ENCODE measurements at places on chromosomes 13 and 19. TPM values are rescaled to one million over a fixed set of nuclear protein-coding genes. Genes with fewer than 3 reads are reported as not detected.

DNA sequence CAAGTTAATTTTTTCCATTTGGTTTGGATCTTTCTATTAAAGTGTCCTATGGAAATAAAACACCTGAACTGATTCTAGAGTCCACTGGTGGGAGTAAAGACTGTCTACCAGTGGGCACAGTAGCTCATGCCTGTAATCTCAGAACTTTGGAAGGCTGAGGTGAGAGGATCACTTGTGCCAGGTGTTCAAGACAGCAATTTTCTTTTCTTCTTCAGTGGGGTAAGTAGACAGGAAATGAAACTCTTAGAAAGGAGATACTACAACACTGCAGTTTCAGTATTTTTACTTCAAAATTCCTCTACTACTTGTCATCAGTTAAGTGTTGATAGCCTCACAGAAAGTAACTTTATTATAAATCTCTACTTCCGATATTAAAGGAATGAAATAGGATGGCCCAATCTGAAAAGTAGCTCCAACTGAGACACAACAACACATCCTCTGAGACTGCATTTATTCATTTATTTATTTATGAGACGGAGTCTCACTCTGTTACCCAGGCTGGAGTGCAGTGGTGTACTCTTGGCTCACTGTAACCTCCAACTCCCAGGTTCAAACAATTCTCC lies 26.3 kb downstream of the DNMT1 start:
- no peak for DNase-seq

DNA sequence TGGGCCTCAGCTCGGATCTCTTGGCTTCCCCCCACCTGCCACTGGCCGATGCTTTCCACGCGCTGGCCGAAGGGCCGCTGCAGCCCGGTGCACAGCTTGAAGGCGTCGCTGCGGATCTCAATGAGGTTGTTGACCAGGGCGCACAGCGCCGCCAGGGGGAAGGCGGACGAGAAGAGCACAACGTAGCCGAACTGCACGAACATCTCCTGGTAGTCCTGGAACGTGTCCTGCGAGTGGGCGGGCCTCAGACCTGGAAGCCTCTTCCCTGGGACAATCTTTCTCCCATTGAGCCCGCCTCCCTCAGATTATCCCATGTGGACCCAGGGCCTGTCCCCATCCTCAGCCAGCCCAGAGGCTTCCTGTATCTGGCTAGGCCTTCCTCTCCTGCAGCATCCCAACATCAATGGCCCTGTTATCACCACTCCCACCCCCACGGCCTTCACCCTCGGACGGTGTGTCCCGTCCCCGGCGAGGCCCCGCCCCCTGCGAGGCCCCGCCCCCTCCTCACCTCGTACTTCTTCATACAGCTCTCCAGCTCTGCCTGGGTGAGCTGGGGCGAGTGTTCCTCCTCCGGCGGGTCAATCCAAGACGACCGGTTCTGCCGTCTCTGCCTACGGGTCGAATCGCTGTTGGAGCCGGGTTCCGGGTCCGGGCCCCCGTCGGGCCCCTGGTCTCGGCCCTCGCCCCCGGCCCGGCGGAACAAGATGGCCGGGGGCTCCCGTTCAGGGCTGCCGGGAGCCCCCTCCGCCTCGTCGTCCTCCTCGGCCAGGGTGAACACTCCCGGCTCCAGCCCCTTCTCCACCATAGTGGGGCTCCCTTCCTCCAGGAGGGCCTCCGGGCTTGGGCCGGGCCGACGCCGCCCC lies 6.8 kb downstream of the ANO8 start:
- DNase-seq, result peak; percentile 61

- DNase-seq, result no peak
Measured at GRCh38 chr19:43684326-43684725, 14.4 kb upstream of the PLAUR start.

GRCh38 chr13:18998389-18998788 lies 183.2 kb downstream of the TUBA3C start:
- no peak for DNase-seq

- DNase-seq, result no peak
Measured at GRCh38 chr19:55495646-55496349, 7.6 kb downstream of the SSC5D start.

- DNase-seq, result no peak
Measured at GRCh38 chr13:95258619-95259194, 42.5 kb downstream of the ABCC4 start.

DNA sequence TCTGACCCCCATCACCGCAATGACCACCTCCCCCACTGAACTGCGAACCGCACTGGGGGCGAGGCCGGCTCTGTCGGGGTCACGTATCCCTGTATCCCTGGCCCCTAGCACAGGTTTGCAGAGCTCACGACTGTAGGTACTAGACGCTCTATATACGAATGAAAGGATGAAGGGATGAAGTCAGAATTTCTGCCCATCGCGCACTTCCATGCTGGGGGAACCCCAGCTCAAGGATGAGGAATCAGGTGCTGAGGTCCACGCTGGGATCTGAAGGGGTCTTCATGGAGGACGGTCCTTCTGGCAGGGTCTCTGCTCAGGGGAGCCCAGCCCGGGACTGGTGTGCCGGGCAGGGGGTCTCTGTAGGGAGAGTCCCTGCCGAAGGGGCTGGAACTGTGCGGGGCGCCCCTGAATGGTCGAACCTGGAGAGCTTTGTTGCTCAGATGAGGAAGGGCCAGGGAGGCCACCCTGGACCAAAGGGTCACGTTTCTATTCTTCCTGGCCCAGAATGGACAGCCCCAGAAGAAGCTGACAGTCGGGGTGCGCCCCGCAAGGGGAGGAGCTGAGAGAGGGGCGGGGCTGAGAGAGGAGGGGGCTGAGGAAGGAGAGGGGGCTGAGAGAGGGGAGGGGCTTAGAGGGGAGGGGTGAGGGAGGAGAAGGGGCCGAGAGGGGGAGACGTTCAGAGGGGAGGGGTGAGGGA lies 37.9 kb upstream of the SEMA6B start:
- no peak for DNase-seq

DNA sequence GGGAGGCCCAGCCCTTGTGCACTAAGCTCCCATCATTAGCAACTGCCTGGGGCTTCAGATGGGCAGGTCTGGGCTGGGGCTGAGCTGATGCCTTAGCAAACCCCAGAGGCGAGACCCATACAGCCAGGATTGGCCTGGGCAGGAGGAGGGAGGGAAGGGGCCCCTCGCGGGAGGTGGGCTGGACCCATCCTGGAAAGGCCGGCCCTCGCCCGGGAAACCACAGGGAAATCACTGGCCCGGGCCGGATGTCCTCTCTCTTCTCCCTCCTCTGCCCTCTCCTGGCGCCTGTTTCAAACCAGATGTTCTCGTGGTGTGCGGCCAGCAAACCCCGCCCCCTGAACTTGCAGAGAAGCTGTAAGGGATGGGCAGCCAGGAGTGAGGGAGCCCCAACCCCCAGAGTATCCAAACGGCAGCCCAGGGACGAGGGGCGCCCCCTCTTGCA lies 43.1 kb downstream of the TMEM255B start:
- no peak for DNase-seq

DNA sequence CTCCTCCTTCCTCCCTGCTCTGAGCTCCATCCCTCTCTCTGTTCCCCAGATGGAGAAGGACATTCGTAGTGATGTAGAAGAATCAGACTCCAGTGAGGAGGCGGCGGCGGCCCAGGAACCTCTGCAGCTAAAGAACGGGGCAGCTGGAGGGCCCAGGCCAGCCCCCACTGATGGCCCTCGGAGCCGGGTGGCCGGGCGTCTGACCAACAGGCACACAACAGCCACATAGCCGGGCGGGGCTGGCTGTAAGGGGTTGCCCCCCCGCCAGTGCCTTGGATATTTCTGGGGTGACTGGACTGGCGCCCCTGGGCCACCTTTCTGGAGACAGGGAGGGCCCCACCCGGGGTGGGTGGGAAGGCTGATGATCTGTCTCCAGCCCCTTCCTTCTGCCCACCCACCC lies 46.3 kb downstream of the CD320 start:
- no peak for DNase-seq

- DNase-seq, result no peak
Measured at GRCh38 chr19:5238700-5239099, 101.9 kb downstream of the PTPRS start.

- no peak for DNase-seq
Measured at GRCh38 chr13:41386211-41386610, 71.1 kb upstream of the RGCC start.

DNA sequence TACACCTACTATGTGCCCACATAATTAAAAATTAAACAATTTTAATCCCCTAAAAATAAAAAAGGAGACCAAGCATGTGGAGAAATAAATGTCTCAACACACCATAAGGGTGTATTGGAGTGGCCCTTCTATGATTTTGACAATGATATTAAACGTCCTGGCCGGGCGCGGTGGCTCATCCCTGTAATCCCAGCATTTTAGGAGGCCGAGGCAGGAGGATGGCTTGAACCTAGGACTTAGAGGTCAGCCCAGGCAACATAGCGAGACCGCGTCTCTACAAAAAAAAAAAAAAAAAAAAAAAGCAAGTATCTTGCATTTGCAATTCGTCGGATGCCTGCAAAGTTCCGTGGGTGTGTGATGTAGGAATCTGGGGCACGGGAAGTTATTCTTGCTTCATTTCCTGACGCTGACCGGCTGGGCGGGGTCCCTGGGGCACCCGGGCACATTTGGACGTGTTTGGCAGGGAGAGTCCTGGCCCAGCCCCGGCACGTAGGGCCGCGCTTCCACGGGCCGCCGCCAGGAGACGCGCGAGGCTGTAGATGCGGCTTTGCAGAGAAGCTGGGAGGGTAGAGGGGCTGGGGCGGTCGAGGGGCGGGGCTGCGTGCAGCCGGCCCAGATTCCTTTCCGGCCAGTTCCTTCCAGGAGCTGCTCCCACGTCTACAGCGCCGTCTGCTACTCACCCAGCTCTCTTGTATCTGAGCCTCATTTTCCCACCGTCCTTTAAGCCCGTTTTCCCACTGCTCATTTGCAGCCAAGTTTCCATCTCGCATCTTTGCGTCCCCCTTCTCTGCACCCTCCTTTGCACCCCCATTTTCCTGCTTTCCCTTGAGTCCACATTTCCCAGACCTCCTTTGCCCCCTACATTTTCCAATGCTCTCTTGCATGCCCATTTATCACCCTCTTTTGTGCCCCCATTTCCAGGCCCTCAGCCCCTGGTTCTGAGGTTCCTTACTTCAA lies 2.2 kb upstream of the TSPAN16 start:
- peak; percentile 82 for DNase-seq

DNA sequence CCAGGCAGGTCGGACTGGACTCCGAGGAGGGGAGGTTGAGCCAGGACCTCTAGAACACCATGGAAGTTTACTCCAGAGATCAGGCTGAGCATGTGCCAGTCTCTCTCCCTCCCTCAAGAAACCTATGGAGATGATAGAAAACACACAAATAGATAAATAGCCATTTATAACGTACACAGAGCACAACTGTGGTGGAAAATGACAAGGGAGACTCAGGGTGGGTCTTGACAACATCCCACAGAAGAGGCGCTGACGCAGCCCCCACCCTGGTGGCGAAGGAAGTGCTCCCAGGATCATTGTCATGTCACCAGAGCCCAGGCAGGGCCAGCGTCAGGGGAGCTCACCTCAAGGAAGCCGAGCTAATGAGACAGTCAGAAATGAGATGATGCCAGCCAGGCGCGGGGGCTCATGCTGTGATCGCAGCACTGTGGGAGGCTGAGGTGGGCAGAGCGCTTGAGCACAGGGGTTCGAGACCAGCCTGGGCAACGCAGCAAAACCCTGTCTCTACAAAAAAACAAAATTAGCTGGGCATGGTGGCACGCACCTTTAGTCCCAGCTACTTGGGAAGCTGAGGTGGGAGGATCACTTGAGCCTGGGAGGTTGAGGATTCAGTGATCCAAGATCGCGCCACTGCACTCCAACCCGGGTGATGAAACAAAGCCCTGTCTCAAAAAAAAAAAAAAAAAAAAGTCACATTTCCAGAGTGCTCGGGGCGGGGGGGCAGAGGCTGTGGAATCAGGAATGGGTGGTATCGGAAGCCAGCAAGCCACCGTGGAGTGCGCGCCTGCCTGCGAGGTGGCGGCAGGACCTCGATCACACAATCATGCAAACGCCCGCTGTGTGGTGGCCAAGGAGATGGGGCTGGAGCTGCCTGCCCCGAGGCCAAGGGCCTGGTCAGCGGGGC lies 178.4 kb downstream of the KDM4B start:
- no peak for DNase-seq

GRCh38 chr13:54890976-54891375 lies 1862.4 kb downstream of the OLFM4 start:
- DNase-seq, result no peak

ZNF491 gene
- 0.60 TPM for total RNA-seq

MBD3L4 gene
- total RNA-seq, result not detected

OR1M1 gene
- total RNA-seq, result not detected

LGI4 gene
- total RNA-seq, result 0.52 TPM

LRFN3 gene
- 6.8 TPM for total RNA-seq

ZNF682 gene
- 9.4 TPM for total RNA-seq

TYROBP gene
- 16.7 TPM for total RNA-seq

ZNF415 gene
- 0.62 TPM for total RNA-seq

MAN2B1 gene
- total RNA-seq, result 157 TPM
